ENCODE measurements at places on chromosomes 3 and 15. TPM values are rescaled to one million over a fixed set of nuclear protein-coding genes. Genes with fewer than 3 reads are reported as not detected.

The AGBL1 gene
- polyA plus RNA-seq, result 0.08 TPM

- no peak for DNase-seq
These were observed 103.2 kb downstream of the PPP2R3A start for GRCh38 chr3:136068708-136069107.

DNA sequence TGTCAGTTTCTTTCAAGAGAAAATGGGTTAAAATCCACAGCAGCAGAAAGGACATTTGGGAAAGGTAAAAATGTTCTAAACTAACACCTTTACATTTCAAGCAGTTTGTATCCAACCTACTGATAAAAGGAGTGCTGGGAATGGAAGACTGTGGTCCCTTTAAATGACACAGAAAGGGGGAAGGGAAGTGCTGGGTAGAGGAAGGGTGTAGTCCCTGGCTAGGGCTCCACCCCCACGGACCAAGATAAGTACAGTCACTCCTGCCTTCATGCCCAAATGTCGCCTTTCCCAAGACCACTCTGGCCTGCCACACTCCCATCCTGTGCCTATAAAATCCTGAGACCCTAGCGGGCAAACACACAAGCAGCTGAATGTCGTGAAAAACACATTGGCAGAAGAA lies 350.9 kb upstream of the POU1F1 start:
- DNase-seq, result no peak

- DNase-seq, result peak; percentile 81
These were observed 8.9 kb downstream of the LMOD3 start for GRCh38 chr3:69113536-69113935.

The CCK gene
- polyA plus RNA-seq, result 1.2 TPM

DNA sequence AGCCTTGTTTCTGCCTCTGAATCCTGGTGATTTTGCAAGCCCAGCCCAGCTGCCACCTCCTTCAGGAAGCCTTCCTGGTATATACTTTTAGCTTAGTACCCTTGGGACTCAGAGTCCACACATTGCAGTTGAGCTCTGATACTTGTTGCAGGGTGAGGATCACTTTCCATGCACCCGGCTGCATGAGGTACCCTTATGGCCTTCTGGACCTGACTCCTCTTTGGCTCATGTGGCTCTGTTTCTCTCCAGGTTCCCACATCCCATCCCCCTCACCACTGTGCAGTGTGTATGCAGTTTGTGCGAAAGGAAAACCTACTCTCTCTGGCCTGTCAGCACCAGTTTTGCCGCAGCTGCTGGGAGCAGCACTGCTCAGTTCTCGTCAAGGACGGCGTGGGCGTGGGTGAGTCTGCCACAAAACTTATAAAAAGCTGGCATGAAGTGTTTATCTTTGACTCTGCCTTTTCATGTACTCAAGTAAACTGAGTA lies 23.1 kb upstream of the P4HTM start:
- no peak for DNase-seq

The PPP1R14D gene
- polyA plus RNA-seq, result not detected

DNA sequence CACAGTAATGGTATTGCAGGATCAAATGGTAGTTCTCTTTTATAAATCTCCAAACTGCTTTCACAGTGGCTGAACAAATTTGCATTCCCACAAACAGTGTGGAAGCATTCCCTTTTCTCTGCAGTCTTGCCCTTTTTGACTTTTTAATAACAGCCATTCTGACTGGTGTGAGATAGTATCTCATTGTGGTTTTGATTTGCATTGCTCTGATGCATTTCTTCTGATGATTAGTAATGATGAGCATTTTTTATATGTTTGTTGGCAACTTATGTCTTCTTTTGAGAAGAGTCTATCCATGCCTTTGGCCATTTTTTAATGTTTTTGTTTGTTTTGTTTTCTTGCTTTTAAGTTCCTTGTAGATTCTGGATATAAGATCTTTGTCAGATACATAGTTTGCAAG lies 316.1 kb upstream of the TMCO5A start:
- no peak for DNase-seq

DNA sequence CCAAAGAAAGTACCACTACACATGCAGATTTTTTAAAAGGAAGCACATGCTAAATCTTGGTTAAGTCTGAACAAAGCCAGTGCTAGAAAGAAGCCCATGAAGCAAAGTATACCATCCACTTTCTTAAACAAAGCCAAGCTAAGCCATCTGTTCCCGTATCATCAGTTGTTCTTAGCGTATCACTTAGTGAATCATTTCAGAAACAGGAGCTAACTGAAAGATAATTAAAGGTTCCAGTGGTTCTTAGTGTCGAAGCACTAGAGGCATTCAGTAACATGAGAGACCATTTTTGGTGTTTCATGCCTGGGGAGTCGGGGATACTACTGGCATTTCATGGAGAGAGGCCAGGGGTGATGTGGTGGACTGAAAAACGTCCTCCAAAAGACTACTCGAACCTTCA lies 12.8 kb downstream of the UBXN7 start:
- DNase-seq, result no peak

DNA sequence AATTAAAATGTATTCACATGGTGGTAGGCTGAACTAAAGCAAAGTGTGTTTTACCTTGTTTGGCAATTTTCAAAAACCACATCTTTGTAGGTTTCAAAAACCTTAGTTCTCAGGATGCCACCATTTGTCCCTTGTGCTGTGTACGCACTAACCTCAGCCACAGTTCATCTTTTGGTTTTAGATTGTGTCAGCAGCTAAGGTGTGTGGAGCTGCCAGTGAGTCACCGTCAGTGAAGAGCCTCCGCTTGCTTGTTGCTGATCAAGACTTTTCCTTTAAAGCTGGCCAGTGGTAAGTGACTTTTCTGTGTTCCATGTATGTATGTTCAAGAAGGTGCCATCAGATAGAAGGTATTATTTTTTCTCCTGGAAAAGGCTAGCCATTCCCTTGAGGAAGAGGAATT lies 21.1 kb downstream of the OXNAD1 start:
- no peak for DNase-seq

DNA sequence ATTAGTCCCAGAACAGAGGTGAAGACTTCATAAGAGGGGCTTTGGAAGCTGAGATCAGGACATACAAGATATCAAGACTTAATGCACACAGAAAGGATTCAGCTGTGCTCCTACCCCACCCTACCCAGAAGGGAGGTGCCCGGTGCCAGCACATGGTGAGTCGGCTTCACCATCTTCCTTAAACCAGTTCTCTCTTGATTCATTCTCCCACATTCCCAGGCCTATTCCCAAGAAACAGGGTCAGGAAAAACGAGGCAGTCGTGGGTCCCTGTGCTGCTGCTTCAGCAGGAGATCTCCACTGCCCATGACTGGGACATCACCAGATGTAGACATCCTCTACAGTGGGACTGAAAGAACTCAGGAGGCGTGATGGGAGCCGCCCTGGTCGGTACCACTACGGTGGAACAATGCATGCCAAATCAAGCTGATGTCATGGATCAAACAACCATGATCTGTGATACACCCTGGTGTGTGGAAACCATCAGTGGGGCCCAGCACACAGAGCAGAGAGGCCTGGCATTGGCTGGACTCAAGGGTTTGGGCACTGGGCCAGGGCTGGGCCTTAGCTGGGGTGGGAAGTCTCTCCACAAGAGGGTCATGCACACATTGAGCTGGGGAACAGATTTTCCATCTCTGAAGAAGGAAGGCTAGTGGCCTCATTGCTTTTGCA lies 41.9 kb downstream of the CCDC12 start:
- DNase-seq, result peak; percentile 67

GRCh38 chr3:123693584-123694190 lies 108.8 kb upstream of the HACD2 start:
- no peak for DNase-seq

- DNase-seq, result no peak
These were observed 71.1 kb upstream of the XCR1 start for GRCh38 chr3:46098319-46098761.

The TP63 gene
- polyA plus RNA-seq, result 2.3 TPM

The RPP25 gene
- 10.0 TPM for polyA plus RNA-seq

The NECTIN3 gene
- 4.5 TPM for polyA plus RNA-seq

- no peak for DNase-seq
These were observed at the start of gene PIGZ for GRCh38 chr3:196968233-196969133. Gene PIGZ, minus strand, starts transcription at chr3:196968833. Its CDS starts 16,802 bp downstream, at chr3:196952031.

The MRAS gene
- polyA plus RNA-seq, result 12.6 TPM

DNA sequence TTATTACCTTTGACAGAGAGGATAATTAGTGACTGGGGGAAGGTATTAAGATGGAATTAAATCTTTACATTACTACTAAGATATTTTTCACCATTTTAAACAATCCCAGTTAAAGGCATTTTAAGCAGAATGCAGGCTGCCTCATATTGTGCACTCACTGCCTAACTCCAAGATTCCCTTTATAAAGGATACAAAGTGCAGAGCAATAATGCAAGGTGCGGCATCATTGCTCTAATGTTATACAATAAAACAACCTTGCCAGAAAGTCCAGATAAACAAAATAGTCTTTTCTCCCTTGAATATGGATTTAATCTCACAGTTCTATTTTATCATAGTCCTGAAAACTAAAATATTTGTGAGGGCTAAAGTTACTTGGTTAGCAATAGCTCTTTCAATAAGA lies 1031.6 kb upstream of the SEMA6D start:
- DNase-seq, result no peak
